ENCODE measurements at places on chromosomes 12 and 14.

- DNase-seq, result no peak
Observed at GRCh38 chr12:67621926-67622325, 26.6 kb upstream of the DYRK2 start.

- DNase-seq, result peak; percentile 49
Observed at GRCh38 chr12:25992026-25992782, 33.7 kb downstream of the RASSF8 start.

GRCh38 chr14:106120101-106120500, 593.7 kb downstream of the TMEM121 start:
- DNase-seq, result no peak

DNA sequence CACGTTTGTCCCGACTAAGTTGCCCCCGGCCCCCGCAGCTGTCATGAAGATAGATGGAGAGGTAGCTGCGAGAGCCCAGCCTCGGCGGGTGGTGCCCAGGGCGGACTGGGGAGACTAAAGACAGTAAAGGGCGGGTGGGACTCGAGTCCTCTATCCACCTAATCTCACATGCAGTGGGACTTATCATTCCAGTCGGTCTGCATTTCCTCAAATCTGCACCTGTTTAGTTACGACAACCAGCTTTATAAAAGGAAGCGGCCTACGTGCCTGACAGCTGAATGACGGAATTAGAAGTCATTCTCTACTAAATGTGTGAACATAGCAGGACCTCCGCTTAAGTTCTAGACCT, 109.8 kb upstream of the EGLN3 start:
- DNase-seq, result no peak

- DNase-seq, result no peak
Observed at GRCh38 chr14:42214981-42215491, 608.4 kb downstream of the LRFN5 start.

GRCh38 chr14:89681086-89682018, 264.3 kb upstream of the FOXN3 start:
- DNase-seq, result no peak

GRCh38 chr12:57129889-57130288, 1.6 kb downstream of the LRP1 start:
- DNase-seq, result no peak

GRCh38 chr12:2297658-2298057, 244.9 kb downstream of the CACNA1C start:
- no peak for DNase-seq

DNA sequence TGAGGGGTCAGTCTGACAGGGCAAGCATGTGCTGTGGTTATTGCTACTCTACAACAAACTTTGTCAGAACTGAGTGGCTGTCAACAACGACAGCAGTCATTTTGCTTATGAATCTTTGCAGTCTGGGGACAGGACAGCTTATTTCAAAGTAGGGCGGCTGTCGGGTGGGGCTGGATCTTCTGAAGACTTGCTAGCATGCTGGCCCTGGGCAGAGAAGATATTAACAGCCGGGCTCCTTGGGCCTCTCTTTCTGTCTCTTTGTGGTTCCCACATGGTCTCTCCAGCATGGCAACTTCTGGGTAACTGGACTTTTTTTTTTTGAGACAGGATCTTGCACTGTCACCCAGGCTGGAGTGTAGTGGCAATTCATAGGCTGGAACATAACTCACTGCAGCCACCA, 33.9 kb upstream of the ALDH2 start:
- no peak for DNase-seq

DNA sequence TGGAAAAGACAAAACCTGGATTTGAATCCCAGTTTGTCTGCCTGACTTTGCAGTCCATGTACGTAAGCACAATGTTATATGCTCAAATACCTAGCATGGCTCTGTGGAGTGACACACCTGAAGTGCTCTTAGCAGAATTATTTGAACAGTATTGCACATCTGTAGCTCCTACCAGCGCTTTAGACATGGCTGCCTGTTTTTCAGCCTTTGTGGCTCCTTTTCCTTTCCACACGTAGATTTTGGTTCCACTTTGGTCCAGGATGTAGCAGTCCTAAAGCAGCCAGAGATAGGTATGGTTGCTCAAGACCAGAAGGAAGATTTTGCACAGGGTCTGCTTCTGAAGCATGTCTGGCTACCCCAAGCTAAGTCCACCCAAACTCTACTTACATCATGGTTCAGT, 9.1 kb downstream of the AVIL start:
- peak; percentile 40 for DNase-seq

- no peak for DNase-seq
Observed at GRCh38 chr14:46887144-46887543, 235.6 kb upstream of the RPL10L start.

- no peak for DNase-seq
Observed at GRCh38 chr12:85923767-85924331, 49.8 kb downstream of the NTS start.
